Activated T-cell treated with anti-CD3 and anti-CD28 coated beads for 1 hour (primary cell): ENCODE measurements at places on chromosomes 3 and 15.
A peak's percentile ranks its signal among the peaks of the same experiment; 100 is the strongest.

DNA sequence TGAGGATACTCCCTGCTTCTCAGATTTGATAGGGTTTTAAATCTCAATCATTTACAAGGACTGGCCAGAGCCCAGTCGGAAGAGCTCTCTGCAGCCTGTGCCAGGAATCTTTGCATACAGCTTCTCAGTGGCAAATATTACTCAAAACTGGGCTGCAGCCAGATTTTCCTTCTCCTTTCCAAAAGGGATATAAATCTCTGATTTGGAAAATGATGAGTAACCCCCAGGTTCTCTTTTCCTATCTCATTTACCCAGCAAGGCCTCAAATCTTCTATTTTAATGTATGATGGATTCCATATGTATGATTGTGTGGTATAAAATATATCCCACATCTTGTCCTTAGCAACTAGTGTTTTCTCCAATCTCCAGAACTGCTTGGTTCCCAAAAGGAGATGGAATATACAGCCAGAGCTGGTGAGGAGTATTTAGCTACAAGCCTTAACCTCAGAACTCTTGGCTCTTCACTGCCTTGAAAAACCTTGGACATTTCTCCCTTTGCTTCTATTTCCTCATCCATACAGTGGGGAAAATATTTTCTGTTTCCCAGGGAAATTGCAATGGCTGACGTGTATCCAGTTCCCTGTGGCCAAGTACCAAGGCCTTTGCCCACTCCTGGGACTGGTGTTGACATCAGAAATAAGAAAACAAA is 114.4 kb downstream of the ATG7 start:
- DNase-seq = no peak

DNA sequence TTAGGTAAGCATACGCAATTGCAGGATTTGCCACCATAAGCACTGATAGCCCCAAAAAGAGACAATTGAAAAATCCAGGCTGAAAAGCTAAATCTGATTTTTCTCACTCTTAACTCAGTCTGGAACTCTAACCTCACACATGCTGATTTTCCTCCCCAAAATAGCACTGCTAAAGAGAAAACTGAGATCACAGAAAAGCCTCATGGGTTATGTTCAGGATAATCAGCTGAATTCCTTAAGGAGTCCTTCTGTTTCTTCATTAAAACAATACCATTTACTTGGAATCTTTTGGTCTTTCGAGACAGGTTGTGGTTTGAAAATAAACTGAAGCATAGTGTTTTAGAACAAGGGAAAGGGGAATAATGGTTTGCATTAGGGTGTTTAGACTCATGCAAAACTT is 144.3 kb upstream of the LRRN1 start:
- no peak for DNase-seq

DNA sequence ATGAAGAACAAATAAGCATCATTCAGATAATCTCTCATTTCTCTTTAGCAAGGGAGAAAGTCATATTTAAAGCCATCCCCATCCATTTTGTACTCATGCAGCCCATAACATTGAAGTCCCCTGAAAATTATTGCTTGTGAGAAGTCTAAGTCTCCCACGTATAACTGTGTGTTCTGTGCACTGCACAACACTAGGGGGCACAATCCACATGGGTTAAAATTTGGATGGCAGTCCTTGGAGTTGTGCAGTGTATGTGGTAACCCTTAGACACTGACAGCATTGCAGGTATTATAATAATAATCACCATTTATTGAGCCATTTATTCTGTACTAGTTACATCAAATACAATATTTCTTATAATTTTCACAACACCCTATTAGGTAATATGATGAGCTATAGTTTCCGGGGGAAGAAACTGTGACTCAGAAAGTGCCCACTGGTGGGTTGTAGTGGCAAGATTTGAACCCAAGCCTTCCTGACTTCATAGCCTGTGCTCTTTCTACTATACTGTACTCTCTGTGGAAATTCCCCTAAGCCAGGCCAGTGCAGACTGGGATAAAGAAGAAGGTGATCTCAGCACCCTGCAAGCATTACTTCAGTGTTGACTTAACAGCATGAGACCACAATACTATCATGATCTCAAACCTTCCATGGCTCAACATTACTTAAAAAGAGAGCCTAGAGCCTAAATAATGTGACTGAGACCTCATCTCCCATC is 15.7 kb downstream of the KCNAB1 start:
- DNase-seq = no peak

- no peak for DNase-seq
Observed at GRCh38 chr3:23713641-23714040, 92.1 kb upstream of the UBE2E1 start.

DNA sequence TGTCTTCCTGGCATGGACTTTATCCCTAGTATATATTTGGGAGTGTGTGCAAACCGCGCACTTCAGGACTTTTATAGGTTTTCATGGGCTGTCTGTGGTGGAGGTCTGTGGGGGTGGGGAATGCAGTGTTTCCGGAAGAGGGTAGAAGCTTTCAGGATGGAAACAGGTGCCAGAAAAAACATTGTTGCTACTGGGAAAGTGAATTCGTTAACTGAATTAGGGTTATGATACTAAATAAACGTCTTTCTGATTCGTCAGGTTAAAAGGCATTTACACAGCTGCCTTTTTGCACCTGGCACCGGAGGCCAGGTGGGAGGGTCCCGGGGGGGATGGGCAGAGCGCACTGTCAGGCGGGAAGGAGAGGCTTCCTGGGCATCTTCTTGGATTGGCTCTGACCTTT is 62.1 kb downstream of the SLCO3A1 start:
- DNase-seq = no peak

- no peak for DNase-seq
Observed at GRCh38 chr3:143763564-143764162, 84.6 kb downstream of the SLC9A9 start.

- DNase-seq = no peak
Observed at GRCh38 chr3:3578718-3579117, 220.5 kb upstream of the LRRN1 start.

- DNase-seq = no peak
Observed at GRCh38 chr3:43178891-43179366, 73.0 kb upstream of the POMGNT2 start.

DNA sequence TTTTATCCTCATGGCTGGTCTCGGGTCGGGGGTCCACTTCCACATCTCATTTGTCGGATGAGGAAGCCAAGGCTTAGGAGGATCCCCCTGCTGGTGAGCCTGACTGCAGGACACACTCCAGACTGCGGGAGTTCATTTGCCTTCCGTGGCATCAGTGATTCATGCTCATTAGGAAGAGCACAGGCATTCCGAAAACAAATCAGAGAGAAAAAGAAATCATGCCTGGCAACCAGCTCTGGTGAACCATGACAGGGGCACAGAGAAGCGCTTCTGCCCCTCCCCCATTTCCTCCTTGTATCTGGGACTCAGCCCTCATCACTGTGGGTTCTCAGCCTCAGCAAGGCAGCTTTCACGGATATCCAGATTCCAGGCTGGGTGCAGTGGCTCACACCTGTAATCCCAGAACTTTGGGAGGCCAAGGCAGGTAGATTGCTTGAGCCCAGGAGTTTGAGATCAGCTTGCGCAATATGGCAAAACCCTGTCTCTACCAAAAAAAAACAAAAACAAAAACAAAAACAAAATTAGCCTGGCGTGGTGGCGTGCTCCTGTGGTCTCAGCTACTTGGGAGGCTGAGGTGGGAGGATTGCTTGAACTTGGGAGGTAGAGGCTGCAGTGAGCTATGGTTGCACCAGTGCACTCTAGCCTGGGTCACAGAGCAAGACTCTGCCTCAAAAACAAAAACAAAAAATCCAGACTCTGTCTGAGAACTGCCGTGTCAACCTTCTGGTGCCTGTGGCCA is 28.4 kb downstream of the IRAK2 start:
- DNase-seq = peak; percentile 44

DNA sequence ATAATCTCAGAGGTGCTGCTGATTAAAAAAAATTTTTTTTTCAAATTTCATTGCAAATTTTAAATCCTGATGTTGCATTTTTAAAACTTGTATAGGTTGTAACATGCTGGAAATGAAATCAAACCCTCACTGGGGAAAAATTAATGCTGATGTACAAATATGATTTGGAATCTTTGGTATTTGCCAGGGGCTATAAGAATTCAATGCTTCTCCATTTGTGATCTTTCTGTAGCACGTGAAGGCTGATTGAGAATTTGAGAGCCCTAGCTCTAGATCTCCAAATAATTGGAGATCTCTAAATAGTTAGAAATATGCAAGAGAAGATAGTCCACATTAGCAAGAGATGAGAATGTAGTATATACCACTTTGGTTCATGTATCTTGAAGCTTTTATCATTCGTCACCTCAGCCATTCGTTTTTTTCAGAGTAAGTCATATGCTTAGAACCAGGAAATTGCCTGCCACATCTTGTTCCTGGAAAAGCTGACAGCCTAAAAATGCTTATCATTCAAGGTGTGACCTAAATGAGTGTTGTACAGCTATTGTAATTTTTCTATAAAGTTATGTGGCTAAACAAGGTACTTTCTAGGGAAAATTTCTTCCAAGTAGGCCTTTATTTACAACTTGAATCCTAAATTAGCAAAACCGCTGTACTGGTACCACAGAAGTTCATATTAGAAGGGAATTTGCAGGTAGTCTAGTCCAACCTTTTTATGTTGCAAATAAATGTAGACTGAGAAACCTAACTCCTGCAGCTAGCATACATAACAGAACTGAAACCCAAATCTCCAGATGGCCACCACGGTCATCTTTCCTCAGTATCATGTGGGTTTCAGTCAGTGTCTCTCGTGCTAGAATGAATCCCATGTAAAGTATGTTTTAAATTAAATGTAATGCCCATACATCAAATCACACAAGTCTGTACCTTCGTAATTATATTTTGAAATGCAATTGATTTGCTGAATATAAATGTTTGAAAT is 48.5 kb downstream of the FNDC3B start:
- no peak for DNase-seq

GRCh38 chr3:66851894-66852613 is 146.1 kb upstream of the KBTBD8 start:
- no peak for DNase-seq

- DNase-seq = no peak
Observed at GRCh38 chr3:179348325-179349013, 960 bp downstream of the MFN1 start.

- DNase-seq = no peak
Observed at GRCh38 chr15:97027772-97028171, 697.3 kb downstream of the NR2F2 start.

GRCh38 chr3:43309372-43310305 is 23.3 kb downstream of the SNRK start:
- DNase-seq = no peak

DNA sequence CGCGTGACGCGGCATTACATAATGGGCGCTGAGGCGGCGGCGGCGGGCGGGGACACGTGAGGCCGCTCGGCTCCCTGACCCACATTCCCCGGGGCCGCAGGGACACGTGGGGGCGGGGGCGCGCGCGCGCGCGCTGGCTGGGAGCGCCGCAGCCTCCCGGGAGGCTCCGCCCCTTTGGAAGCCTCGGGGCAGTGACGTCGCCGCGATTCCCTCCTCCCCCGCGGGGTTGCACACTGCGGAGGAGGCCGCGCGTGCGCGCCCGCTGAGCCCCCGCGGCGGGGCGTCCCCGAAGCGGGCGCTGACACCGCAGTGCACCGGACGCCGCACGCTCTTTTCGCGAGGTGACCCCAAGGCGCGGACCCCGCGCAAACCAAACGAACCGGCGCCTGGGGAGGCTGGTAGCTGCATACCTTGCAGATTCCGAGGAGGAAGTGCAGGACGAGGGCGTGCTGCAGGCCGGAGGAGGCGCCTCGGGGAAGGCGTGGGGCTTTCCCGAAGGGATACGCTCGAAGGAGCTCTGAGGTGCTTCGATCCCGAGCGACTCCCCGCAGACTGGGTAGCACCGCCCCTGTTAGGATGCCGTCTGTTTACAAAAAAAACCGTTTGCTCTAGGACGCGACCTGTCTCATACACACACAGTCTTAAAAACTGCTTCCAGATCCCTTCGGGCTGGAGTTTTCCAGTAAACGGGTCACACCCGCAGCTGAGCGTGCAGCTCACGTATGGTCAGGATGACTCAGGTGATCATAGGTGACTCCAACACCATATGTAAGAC is 1.0 kb downstream of the NR1D2 start:
- DNase-seq = peak; percentile 97

GRCh38 chr15:74191798-74192197 is 10.8 kb downstream of the STRA6 start:
- no peak for DNase-seq

DNA sequence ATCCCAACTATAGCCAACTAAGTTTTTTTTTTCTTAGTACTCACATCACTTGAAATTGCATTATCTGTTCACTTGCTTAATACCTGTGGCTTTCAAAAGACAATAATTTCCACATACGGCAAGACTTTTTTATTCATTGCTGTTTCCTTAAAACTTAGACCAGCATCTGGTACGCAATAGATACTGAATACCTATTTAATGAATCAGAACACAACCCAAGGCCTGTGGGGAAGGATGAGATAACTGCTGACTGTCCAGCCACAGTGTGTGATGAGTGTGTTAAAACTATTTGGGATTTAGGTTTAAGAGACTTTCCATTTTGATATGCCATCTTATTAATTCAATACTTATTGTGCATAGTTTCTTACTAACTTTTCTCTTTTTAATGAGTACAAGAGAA is 988.7 kb downstream of the NTRK3 start:
- no peak for DNase-seq

DNA sequence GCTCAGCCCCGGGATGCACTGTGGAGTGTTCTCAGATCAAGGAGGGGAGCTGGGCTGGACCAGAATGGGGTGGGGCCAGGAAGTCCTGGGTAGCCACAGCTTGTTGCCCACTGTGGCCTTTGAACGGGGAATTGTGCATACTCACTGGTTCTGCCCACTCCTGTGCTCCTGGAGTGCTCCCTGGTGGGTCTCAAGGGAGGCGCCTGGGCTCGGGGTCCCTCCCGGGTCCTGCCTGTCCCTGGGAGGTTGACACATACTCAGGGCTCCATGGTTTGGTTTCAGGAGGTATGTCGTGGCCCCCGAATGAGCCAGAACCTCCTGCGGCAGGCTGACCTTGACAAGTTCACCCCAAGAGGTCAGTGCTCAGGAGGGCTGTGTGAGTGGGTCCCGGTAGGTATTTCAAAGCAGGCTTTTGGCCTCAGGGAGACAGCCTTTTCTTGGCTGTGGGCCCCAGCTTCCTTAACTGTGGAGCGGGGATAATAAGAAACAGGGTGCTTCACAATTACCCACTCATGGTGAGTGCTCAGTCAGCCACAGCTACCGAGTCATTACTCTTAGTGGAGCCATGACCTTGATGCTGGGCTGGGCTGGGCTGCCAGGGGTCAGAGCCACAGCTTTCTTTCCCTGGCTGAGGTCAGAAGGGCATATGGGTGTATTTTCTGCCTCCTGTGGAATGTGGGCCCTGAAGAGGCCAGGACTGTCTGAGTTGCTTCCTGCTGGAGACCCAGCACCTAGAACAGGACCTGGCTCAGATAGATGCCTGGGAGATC is 7.6 kb downstream of the DNAH1 start:
- no peak for DNase-seq

GRCh38 chr3:25904206-25904605 is 114.3 kb downstream of the OXSM start:
- DNase-seq = no peak

DNA sequence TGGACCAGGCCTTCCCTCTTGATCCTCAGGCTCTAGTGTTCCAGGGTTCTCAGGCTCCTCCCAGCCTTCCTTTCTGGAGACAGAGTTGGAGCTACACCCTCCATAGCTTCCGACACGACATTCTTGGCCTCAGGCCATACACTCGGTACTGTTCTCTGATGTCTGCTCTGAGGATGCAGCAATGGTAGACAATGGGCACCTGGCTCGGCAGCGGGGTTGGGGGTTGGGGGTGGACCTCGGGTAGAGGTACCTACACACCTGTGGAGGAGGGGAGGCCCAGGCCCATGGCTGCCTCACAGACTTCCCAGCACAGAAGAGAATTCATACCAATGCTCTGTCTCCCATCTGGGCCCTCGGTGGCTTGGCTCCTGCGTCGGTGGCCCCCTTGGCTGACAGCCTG is 21.4 kb downstream of the CCDC13 start:
- DNase-seq = no peak
